LoVo (cell line): ENCODE measurements at places on chromosomes 7 and 10.
A peak's percentile ranks its signal among the peaks of the same experiment; 100 is the strongest.

DNA sequence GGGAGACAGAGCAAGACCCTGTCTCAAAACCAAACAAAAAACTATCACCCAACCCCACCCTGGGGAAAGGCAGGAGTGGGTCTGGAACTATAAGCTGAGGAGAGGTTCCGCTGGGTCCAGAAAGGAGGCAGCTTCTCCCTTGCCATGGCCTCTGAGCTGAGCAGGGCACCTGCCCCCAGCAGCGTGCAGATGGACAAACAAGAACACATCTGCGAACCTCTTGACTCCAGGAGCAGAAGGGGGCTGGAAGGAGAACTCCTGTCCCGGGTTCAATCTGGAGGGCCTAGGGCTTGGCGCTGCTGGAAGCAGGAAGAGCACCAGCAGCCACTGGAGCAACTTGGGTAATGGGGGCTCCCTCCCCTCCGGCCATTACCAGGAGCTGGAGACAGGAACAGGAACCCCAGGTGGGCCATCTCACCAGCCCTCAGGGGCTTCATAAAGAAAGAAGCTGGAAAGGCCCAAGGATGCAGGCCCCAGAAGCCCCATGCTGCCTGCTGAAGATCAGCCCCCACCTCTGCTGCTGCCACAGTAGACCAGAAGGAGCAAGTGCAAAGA, 19.0 kb upstream of the PPIF start:
- no peak for DNase-seq

DNA sequence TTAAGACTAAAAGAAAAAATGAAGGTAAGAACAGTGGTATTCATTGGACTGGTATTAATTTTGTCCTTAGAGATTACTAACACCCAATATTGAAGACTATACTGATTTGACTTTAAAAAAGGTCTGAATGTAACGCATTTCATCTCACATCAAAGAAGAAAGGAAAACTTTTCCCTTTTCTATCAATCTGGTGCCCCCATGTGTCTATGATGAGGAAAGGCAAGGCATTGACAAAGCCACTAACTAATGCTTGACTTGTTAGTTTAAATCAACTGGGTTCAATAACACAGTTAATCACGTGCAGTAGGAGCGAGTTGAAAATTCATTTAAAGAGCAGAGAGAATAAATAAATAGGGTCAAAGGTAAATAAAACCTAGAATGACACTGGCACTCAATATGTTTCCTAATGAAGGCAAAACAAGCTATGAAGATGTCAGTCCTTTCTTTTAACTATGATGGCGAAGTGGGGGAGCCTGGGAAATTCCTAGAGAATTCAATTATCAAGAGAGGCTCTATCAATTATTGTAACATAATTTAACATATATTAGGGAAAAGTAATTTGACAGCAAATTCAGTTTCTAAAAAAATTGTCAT, 180.9 kb downstream of the ANK3 start:
- peak; percentile 55 for DNase-seq

GRCh38 chr10:34323192-34323591, 491.9 kb downstream of the PARD3 start:
- DNase-seq = no peak

DNA sequence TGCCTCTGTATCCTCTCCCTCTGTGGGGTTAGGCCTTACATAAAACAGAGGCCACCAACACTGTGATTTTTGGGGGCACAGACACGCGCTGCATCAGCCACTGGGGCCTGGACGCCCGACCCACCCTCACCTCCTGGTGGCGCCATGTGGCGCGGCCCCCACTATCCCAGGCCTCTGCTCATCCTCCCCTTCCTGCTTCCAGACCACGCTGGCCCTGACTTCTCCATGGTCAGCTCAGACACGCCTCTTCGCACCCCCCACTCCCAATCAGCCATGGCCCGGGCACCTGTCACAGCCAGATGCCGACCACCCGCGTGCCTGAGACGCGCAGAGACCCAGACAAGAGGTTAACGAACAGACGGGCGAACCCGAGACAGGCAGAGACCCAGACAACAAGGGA, 263.9 kb downstream of the ELFN1 start:
- DNase-seq = no peak

DNA sequence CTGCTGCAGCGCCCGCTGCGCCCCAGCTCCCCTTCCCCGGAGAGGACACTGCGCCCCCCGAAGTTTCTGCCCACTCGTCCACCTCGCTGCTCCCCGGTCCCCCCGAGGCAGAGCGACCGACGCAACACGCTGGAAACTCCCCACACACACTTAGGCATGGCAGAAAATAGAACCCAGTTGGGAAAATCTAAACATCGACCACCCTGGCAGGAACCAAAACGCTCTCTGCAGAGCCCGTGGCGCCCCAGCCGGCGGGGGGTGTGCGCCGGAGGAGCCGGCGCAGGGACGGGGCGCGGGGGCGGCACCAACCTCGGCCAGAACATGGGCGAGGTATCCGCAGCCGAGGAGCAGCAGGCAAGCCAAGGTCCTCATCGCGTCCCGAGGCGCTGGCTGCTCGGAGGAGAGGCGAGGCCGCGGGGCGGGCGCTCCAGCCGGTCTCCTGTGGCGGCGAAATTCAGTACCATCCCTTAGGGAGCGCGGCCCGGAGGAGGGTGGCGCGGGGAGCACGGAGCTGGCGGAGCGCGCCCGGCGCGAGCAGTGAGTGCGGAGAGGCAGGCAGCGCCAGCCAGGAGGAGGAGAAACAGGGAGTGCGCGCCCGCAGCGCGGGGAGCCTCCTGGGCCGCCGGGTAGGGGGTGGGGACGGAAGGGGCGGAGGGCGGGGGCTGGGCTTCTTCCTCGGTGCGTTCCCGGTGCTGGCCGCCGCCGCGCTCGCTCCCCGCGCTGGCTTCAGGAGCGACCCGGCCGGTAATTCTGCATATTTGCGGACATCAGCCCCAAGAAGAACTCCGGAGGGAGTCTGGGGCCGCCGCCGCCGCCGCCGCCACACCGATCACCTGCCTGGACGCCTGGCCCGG, 789 bp downstream of the PDGFA start:
- DNase-seq = peak; percentile 87

DNA sequence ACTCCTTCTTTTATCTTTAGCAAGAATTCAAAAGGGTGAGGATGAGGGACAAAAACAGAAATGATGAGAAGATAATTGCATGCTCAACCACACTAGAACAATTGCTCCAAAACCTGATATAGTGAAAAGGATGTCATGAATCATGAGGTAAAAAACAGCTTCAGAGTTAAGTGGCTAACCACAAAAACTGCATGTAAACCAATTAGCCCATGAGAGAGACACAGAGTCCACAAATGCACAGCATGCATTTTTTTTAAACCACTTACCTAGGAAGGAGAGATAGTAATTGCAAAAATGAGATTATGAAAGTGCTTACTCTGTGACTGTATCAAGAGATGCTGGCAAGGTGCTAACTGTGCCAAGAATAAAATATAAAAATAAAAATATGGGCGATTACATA, 132.9 kb downstream of the MBL2 start:
- no peak for DNase-seq

- DNase-seq = no peak
Measured at GRCh38 chr7:22885797-22886261, 63.2 kb upstream of the TOMM7 start.

DNA sequence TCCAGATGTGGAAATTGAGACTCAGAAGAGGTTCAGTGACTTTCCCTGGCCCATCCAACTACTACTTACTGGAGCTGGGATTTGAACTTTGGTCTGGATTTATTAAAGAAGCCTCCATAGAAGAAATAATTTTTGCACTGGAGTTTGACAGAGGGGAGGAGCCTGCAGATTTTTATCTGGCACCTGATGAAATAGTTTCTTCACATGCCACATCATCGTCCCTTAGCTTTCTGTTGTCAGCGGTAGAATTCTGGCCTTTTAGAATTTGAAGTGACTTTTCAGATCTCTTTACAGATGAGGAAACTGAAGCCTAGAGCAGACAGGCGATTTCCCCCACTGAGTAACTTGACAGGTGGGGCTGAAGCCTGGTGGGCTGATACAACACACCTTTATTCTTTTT, 233.5 kb downstream of the LRMDA start:
- DNase-seq = no peak

DNA sequence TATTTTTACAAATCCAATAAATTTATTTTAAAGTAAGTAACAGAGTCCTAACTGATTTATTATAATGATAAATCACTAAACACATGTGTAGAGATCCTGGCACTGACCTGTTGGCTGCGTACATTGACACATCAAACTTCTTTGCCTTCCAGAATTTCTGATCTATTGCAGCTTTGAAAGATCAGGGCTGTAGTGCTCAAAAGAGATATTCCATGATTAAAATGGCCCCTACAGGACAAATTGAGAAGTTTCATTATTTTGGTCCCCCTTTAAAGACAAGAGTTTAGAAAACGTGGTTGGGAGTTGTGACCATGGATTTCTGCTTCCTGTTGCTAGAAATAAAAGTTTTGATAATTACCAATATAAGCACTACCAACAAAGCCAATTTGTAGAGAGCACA, 87.7 kb upstream of the PDK4 start:
- DNase-seq = peak; percentile 47

GRCh38 chr10:129522041-129522585, 55.1 kb downstream of the MGMT start:
- DNase-seq = no peak

DNA sequence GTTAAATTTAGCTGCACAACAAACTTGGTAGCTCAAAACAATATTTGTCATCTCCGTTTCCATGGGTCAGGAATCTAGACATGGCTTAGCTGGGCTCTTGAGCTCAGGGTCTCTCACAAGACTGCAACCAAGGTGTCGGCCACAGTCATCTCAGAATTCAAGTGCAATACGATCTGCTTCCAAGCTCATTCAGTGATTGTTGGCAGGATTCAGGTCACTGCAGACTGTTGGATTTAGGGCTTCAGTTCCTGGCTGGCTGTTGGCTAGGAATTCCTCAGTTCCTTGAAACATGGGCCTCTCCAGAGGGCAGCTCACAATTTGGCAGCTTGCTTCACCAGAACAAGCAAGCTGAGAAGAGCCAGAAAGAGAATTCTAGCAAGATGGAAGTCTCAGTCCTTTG, 17.5 kb upstream of the CHST3 start:
- DNase-seq = no peak

DNA sequence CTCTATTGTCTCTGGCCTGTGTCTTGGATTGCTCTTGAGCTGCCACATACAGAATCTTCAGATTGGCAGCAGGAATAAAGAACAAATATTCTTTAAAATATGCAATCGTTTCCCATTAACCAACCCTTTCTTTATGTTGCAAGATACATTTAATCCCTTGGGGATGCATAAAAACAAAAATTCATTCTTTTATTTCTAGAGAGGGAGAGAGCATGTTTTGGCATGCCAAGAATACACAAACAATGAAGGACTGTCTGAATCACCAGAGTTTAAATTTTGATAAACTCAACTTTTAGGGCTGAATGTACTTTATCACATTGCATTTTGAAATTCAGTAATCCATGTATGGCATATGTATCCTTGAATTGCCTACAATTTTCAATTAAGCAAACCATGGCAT, 154.3 kb upstream of the SEMA3D start:
- DNase-seq = no peak

DNA sequence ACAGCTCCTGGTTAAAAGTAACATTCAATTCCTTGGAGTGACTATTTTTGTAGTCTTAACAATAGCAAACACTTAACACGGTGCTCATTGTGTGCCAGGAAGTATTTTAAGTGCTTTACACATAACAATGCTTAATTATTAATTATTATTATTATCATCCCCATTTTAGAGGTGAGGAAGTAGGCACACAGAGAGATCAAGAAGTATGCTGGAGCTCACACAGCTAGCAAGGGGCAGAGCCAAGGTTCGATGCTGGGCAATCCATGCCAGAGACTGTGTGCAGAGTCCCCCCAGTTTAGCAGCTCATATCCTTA, 48.2 kb upstream of the SMNDC1 start:
- no peak for DNase-seq

- no peak for DNase-seq
Measured at GRCh38 chr7:51256209-51256781, 60.3 kb downstream of the COBL start.

DNA sequence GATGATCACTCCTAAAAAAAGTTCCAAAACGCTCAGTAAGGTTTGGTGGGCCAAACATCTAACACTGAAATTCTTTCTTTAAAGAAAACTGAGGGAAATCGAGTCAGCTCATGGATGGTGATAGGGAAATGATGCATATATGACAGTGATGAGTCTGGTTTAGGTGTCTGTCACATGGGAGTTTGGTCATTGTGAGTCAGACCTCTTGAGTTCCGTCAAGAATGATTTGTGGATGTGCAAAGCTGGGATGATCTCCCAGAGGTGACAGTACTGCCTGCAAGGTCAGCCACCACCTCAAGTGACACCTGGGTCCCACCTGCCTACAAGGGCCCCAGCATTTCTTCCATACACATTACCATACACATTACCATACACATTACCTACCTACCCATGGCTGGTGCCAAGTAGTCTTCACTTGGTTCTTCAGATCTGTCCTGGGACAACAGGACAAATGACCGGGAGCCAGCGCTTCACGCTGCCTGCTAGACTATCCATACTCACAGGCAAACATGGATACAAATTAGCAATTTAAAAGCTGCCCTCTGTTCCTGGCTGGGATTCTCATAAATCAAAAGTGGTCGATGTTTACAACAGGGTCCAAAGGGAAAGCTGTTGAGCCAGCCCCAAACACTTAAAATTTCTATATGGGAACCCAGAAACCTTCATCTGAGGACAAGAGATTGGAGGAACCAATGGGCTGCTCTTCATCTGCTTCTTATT, 128.4 kb downstream of the ADAM12 start:
- no peak for DNase-seq

- DNase-seq = peak; percentile 77
Measured at GRCh38 chr10:74189999-74190421, 39.0 kb downstream of the ADK start.

DNA sequence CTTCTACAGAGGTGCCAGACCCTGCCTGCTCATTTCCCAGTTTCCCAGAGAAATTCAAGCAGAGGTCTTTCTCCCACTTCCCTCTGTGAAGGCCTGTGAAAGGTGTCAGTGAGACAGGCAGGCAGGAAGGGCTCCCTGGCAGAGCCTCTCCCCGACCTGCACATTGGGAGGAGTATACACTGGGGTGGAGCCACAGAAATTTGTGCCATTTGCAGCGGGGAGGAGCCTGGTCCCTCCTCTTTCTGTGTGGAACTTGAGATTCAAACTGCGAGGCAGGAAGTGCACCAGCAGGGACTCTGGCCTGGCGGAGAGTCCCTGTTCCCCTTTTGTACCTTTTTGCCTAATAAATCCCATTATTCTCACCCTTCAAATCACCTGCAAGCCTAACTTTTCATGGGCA, 54.6 kb upstream of the OPN4 start:
- DNase-seq = no peak

DNA sequence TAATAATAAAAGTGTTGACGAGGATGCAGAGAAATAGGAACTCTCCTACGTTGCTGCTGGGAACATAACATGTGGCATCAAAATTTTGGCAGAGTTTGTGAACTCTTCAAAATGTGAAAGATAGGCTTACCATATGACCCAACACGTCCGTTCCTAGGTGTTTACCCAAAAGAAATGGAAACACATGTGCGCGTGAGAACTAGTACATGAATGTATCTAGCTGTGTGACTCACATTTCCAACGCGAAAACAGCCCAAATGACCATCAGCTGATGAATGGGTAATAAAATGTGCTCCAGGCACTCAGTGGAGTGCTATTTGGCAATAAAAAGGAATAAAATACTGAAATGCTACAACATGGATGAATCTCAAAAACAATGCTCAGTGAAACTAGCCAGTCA, 10.4 kb upstream of the ELFN1 start:
- DNase-seq = no peak

GRCh38 chr7:132666071-132666773, 90.0 kb upstream of the PLXNA4 start:
- no peak for DNase-seq
